HT1080 (cell line): ENCODE measurements at places on chromosomes 3 and 15. TPM values are rescaled to one million over a fixed set of nuclear protein-coding genes. Genes with fewer than 3 reads are reported as not detected.

DNA sequence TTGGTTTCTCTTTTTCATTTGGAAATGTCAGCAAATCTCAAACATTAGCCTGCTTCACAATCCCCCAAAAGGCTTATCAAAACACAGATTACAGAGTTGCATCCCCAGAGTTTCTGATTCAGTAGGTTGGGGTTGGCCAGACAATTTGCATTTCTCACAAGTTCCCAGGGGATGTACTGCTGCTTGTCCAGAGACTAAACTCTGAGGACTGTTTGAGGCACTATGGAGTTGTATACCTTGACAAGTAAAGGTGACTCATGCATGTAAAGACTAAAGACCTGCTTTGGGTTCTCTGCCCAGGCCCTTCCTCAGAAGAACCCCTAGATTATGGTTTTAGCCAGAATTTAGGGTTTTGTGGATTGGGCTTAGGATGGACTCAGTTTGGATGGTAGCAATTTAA, 151.1 kb upstream of the ARHGEF26 start:
- DNase-seq = no peak

DNA sequence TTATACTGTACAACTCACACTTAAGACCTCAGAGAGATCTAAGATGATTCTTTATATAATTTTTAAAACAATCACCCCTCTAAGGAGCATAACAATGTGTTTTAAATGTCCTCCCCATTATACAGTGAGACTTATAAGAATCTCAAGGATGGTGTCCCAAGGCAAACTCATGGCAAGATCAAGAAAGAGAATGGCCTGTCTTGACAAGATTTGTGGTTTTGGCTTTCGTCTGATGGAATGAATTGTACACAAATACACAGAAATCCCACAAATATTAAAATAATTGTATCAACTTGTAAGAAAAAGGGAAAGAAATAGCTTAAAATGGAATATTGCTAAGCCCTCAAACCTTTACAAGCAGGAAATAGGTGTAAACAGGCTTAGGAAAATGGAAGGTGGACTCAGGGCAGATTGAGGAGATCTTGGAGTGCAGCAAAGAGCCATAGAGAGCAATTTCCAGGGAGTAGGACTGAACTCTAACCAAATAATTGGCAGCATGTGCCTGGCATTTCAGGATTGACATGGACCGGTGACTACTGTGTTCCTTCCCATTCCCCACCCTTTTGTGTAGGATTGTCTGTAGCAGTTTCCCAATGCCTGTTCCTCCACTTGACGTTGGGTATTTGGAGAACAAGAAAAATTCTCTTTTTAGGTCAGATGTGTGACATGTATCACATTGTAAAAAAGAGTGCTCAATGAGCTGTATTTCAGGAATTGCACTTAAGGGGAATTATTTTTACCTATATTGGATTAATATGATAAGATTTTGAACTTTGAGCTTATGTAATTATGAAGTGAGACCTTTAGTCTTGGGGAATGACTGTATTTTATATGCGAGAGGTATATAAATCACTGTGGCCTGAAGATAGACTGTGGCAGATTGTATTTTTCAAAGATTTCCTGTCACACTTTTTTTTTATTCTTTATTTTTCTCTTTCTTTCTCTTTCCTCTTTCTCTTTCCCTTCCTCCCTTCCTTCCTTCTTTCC, 317.8 kb upstream of the SLITRK3 start:
- DNase-seq = no peak

PPARG gene
- 1.7 and 2.6 TPM in 2 replicates for total RNA-seq

DNA sequence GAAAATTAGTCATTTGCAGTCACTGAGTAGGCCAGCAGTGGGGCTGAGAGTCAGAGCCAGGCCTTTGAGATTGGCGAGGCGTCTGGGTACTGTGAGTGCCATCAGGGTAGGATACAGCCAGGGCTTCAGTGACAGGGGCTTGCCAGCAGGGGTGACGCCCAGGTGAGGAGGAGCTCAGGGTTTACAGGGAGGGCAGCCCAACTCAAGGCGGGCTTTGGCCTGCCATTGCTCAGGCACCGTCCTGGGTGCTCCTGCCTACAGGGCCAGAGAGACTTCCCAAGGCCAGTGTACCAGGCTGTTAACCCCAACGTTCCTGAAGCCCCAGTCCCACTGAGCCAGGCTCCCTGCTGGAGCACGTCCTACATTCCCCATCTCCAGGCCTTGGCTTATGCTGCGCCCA, 152.0 kb downstream of the FBLN2 start:
- no peak for DNase-seq

GRCh38 chr3:51338632-51339031, 46.5 kb upstream of the MANF start:
- no peak for DNase-seq

HTR3E gene
- total RNA-seq = not detected in 2 replicates

OR5K2 gene
- total RNA-seq = not detected in 2 replicates

- DNase-seq = no peak
These were observed 72.2 kb downstream of the MECOM start for GRCh38 chr3:169591159-169591951.

DNA sequence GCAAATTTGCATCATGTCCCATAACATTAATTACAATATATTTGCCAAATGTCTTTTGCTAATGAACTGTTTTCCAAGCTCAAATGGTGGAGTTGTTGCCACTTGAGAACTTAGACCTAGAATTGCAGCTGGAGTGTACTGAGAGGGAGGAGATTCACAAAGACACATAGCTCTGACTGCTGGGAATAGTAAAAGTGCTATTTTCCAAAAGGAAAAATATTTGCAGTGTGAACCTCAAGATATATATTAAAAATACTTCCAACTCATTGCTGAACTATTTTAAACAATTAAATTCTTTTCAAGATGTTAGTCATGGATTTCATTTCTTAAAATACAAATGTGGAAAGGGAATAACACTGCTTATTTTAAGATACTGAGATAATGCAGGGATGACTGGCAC, 666.8 kb upstream of the ARPP21 start:
- DNase-seq = no peak

C2CD4B gene
- total RNA-seq = not detected in 2 replicates

GOLGA6A gene
- total RNA-seq = not detected in 2 replicates

- DNase-seq = no peak
These were observed 3.8 kb downstream of the MKRN2 start for GRCh38 chr3:12560505-12561190.

ARL13B gene
- total RNA-seq = 9.6 and 10.0 TPM in 2 replicates

- DNase-seq = no peak
These were observed 23.8 kb downstream of the CORO2B start for GRCh38 chr15:68602459-68603215.

GRCh38 chr3:49673121-49673714, 933 bp upstream of the APEH start:
- DNase-seq = no peak

- DNase-seq = peak; percentile 84
These were observed 13.5 kb downstream of the HTR3E start for GRCh38 chr3:184110316-184110725.

GOLGA6L9 gene
- total RNA-seq = 0.29 and 0.67 TPM in 2 replicates

DNA sequence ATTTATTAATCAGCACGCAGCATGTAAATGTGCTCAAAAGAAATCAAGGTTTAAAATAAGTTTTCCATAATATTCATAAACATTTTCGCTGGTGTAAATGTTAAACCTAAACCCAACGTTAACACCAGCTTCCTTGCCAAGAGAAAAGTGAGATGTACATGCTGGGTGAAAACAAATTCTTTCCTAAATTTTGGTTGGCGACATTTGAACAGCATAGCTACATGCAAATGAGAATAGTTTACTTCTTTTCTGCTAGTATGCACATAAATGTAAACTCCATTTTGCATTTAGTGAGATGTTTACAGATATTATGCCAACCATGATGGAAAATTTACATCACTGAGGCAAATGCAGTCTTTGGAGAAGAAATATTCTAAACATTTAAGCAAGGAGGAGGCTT, 182.2 kb downstream of the GAP43 start:
- DNase-seq = no peak

DNA sequence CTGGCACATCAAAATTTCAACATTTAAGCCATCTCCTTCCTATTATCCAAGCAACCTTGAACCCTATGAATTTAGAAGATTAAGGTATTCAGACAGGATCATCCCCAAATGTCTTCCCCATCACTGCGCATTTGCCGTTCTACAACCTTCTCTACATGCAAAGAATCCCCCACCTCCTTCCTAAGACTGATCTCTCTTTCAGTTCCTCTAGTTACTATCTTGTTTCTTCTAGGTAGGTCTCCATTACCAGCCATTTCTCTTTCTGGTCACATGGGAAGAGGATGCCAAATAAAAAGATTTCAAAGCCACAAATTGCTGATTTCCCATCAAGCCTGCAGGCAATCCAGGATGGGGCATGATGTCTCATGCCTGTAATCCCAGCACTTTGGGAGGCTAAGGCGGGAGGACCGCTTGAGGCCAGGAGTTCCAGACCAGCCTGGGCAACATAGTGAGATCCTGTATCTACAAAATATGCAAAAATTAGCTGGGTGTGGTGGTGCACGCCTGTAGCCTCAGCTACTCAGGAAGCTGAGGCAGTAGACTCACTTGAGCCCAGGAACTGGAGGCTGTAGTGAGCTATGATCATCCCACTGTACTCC, 29.7 kb upstream of the MTMR10 start:
- DNase-seq = no peak

GRCh38 chr3:139173372-139174108, 128.8 kb upstream of the PRR23C start:
- peak; percentile 21 for DNase-seq

RHOV gene
- 0.43 and 1.5 TPM in 2 replicates for total RNA-seq

EFHB gene
- 1.8 TPM in 1 of 2 replicates, not detected in the other for total RNA-seq

DNA sequence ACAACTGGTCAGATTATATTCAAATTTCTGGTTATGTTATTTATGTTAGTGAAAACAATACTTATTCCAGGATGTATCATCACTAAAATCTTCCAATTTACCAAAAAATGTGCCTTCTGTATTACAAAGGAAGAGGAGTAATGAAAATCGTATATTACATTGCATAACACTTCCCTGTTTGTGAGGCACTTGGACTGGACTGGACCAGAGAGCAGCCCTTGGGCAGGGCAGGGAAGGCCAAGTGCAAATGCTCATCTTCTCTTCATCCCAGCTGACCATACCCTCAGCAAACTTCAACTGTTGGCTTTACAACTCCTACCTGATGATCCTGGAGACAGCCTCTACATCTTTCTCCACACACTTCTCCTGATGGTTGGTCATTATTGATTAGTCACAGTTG, 285.7 kb upstream of the MME start:
- DNase-seq = no peak

CPB1 gene
- not detected in 2 replicates for total RNA-seq

- no peak for DNase-seq
These were observed 25.4 kb downstream of the ZBTB38 start for GRCh38 chr3:141393735-141394076.

IL5RA gene
- total RNA-seq = not detected in 2 replicates

GRCh38 chr3:41681479-41681878, 280.4 kb downstream of the ULK4 start:
- DNase-seq = peak; percentile 91

DNA sequence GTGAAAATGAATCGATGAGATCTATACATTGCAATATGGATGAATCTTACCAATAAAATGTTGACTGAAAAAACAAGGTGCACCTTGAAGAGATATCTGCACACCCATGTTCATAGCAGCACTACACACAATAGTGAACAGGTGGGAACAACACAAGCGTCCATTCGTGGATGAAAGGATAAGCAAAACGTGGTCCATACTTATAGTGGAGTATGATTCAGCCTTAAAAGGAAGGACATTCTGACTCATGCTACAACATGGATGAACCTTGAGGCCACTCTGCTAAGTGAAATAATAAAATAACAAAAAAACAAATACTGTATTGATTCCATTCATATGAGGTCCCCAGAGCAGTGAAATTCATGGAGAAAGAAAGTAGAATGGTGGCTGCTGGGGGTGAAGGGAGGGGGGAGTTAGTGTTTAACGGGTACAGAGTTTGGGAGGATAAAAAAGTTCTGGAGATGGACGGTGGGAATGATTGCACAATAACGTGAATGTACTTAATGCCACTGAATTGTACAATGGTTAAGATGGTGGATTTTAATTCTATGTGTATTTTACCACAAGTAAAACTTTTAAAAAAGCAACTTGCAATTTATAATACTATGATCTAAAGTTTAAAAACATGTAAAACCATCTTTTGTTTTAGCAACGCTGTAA, 35.6 kb downstream of the IQSEC1 start:
- DNase-seq = no peak

GRCh38 chr15:56653787-56654186, 79.5 kb downstream of the ZNF280D start:
- no peak for DNase-seq

DNA sequence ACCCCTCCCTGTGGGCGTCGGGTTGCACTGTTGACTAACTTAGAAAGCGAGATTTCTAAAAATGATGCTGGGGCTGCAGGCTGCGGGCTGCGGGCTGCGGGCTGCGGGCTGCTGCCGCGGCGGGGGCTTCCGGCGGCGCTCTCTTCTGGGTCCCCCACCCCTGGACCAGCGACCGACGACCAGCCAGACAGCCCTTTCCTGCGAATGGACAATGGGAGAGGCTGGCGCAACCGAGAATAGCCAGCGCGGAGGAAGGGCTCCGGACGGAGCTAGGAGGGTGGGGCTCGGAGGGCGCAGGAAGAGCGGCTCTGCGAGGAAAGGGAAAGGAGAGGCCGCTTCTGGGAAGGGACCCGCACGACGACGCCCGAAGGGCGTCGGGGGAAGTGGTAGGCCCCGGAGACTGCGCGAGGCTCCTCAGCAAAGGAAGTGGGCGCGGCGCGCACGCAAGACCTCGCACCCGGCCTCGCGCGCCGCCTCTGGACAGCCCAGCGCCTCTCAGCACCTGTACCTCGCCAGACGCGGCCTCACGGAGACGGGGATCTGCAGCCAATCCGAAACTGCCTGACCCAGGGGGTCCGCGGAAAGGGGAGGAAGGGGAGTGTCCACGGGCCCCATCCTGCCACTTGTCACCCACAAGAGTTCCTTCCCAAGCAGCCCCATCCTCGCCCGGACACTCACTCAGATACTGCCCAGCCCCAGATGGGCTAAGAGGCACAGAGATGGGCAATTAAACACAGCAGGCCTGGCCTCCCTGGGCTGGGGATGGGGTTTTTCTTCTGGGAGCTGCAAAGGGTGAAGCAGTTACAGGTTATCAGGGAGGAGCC, 70.7 kb downstream of the SLC12A8 start:
- no peak for DNase-seq

DNA sequence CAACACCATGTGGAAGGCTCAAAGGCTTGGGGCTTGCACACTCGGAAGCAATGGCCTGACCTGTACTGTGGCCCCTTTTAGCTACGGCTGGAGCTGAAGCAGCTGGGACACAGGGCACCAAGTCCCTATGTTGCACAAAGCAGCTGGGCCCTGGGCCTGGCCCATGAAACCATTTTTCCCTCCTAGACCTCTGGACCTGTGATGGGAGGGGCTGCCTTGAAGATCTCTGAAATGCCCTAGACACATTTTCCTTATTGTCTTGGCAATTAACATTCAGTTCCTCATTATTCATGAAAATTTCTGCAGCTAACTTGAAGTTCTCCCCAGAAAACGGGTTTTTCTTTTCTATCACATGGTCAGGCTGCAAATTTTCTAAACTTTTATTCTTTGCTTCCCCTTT, 85.6 kb upstream of the ALDH1A3 start:
- DNase-seq = no peak

PLIN1 gene
- total RNA-seq = 0.03 TPM in 1 of 2 replicates, not detected in the other

DNA sequence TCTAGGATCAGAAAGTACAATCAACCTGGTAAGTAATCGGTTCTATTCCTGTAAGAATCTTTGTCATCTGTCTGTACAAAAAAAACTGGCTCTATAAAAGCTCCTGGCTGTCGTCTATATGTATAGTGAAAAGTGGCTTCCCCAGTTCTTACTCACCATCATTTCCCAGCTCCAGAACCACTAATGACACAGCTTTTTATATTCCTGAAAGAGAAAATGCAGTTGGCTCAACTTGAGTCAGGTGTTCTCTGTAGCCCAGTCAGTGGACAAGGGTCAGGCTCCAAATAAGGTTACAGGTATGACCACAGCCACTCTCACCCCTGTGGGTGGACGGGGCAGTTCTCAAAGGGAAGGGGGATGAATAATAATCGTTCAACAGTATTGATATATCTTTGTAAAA, 85.1 kb downstream of the AP4E1 start:
- peak; percentile 46 for DNase-seq
